ENCODE measurements at places on chromosomes 1 and 21.

- H3K27ac ChIP-seq = no peak overlapping the region
- H3K4me1 ChIP-seq = no peaks in the 10 kb centered on the region
- DNase-seq = no peak
- no peak overlapping the region for H3K4me3 ChIP-seq
- peaks cover 24% of the 10 kb centered on the region for H3K27me3 ChIP-seq
Measured at GRCh38 chr1:37399830-37400464, 74.4 kb upstream of the ZC3H12A start.

- no peaks in the 10 kb centered on the region for H3K36me3 ChIP-seq
- no peak for DNase-seq
- peaks cover 42% of the 10 kb centered on the region for H3K4me1 ChIP-seq
- no peak overlapping the region for H3K27ac ChIP-seq
- H3K27me3 ChIP-seq = no peaks in the 10 kb centered on the region
- peak overlapping the region; percentile 45 for H3K4me3 ChIP-seq
Measured at GRCh38 chr21:37264808-37265207, 2.3 kb downstream of the VPS26C start.

- H3K4me3 ChIP-seq = no peak overlapping the region
- no peak overlapping the region for H3K27ac ChIP-seq
- H3K27me3 ChIP-seq = no peaks in the 10 kb centered on the region
- H3K4me1 ChIP-seq = peaks cover 15% of the 10 kb centered on the region
- peaks cover 4% of the 10 kb centered on the region for H3K36me3 ChIP-seq
- DNase-seq = no peak
Measured at GRCh38 chr1:165734906-165735305, 33.8 kb downstream of the TMCO1 start.

GRCh38 chr1:201597551-201598230, 58.8 kb downstream of the NAV1 start:
- peaks cover 23% of the 10 kb centered on the region for H3K27me3 ChIP-seq
- DNase-seq = no peak
- H3K4me3 ChIP-seq = peak overlapping the region; percentile 8
- peaks cover 5% of the 10 kb centered on the region for H3K4me1 ChIP-seq

DNA sequence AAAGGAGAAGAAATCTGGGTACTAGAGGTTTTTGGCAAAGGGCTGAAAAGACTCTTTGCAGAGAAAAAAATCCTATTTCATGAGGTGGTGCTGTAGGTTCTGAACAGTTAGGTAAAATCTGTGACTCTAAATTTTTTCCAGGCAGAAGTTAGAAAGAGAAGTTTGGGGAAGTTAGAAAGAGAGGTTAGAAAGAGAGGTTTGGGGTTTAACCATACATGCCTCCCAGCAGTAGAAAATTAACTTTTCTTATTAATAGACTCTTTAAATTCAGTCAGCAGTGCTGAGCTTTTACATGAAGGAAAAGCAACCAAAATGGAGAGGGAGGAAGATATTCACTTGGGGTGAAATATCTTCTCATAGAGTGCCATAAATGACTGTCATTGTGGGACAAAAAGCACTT, 12.2 kb downstream of the AMY1C start:
- no peak overlapping the region for H3K4me3 ChIP-seq
- H3K4me1 ChIP-seq = no peaks in the 10 kb centered on the region
- H3K36me3 ChIP-seq = no peaks in the 10 kb centered on the region
- H3K27me3 ChIP-seq = no peaks in the 10 kb centered on the region
- no peak overlapping the region for H3K27ac ChIP-seq

DNA sequence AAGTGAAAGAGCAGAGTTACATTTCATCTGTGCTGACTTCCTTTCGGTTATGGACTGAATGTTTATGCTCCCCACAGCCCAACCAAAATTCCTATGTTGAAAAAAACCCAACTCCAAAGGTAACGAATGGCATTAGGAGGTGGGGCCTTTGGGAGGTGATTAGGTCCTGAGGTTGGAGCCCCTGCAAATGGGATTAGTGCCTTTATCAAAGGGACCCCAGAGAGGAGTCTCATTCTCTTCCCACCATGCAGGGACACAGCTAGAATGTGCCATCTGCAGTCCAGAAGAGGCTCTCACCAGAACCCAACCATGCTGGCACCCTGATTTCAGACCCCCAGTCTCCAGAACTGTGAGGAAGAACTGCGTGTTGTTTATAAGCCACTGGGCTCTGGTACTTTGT, 199.3 kb downstream of the TOMM20 start:
- no peaks in the 10 kb centered on the region for H3K27me3 ChIP-seq
- H3K4me3 ChIP-seq = no peak overlapping the region
- DNase-seq = no peak
- H3K27ac ChIP-seq = no peak overlapping the region

GRCh38 chr1:109884242-109884891, 26.3 kb upstream of the CSF1 start:
- no peak for DNase-seq
- no peaks in the 10 kb centered on the region for H3K36me3 ChIP-seq

DNA sequence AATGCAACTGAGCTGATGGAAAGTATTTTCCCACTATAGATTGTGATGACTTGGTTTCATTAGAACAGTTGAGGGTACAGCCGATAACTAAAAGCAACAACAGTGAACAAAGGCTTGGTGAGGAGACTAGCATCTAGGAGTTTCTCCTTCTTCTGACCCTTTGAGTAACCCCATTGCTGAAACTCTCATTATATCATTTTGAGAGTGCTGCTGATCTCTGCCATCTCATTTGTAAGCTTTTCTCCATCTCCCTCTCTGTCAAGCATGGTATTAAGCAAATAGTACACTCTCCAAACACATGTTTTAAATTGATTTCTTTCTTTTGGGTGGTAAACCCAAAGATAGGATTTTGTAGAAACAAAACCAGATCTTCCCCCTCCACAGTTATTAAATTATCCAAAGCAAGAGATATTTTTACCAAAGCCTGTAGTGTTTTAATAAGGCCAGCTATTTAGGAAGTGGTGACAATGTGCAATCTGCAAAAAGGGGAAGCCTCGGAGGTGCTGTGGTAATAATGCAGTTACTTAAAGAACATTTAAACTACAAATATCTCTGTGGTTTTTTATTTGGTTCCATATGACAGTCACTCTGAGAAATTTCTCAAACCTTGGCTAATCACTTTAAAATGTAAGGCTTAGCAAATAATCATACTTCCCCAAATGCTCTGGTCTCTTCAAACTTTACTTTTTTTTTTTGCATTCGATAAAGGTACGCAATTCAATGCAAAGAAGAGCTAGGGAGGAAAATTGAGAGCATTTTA, 287.5 kb downstream of the HLX start:
- peak; percentile 75 for DNase-seq
- peaks cover 35% of the 10 kb centered on the region for H3K27me3 ChIP-seq
- H3K4me3 ChIP-seq = peak overlapping the region; percentile 34
- H3K4me1 ChIP-seq = peaks cover 59% of the 10 kb centered on the region
- H3K36me3 ChIP-seq = no peaks in the 10 kb centered on the region
- peak overlapping the region; percentile 73 for H3K27ac ChIP-seq

DNA sequence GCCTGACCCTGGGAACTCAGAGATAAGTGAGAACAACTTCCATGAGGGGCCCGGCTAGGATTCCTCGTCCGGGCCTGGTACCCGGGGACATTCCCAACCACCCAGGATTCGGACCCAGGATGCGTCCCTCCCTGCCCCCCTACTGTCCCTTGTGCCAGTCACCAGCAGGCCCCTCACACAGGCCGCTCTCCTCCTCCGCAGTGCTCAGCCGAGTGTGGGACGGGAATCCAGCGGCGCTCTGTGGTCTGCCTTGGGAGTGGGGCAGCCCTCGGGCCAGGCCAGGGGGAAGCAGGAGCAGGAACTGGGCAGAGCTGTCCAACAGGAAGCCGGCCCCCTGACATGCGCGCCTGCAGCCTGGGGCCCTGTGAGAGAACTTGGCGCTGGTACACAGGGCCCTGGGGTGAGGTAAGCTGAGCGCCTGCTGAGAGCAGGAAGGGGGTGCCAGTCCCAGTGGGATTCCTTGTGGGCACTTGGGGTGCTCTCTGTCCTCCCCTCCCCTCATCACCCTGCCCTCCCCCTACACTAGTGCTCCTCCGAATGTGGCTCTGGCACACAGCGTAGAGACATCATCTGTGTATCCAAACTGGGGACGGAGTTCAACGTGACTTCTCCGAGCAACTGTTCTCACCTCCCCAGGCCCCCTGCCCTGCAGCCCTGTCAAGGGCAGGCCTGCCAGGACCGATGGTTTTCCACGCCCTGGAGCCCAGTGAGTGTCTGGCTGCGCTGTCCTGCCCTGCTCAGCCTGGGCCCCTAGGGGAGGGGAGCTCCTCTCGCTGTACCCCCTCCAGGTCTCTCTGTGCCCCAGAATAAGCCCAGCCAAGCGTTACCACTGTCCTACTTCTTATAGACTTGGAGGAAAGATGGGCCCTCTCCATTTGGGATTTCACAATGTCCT, 9.8 kb downstream of the ADAMTSL4 start:
- peaks cover 37% of the 10 kb centered on the region for H3K4me1 ChIP-seq
- H3K36me3 ChIP-seq = no peaks in the 10 kb centered on the region

DNA sequence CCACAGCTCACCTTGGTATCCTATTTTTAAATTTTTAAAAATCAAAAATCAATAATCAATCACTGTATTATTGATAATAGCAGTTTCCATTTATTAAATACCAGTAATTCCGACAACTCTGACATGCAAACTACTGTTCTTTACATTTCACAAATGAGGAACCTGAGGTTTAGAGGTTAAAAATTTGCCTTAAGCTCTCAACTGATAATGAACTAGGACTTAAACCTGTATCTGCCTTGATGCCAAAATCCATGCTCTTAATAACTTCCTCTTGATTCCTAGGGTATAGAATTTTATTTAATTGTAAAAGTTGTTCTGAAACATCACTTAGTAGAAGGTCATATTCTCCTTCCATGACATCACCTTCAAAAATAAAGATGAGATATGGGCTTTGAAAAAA, 5.6 kb downstream of the ARHGAP29 start:
- H3K36me3 ChIP-seq = no peaks in the 10 kb centered on the region
- H3K4me1 ChIP-seq = no peaks in the 10 kb centered on the region
- H3K4me3 ChIP-seq = no peak overlapping the region

DNA sequence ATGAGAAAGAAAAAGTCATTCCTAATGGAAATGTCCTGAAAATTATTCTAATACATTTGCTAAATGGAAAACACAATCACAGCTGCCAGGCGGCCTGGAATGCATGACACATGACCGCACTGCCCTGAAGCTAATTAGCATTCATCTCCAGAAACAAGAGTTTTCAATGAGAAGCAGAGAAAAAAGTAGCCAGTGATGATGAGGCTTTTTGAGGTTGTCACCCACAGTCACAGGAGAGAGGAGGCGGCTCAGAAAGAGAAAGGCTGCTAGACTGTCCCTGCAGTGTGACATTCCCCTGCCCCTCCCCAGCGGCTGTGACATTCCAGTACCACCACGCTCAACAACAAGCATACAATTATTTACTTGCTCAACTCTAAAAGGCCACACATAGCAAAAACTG, 122.9 kb upstream of the KRTAP19-8 start:
- H3K27ac ChIP-seq = no peak overlapping the region
- no peak overlapping the region for H3K4me3 ChIP-seq
- no peaks in the 10 kb centered on the region for H3K27me3 ChIP-seq
- no peak for DNase-seq
- H3K36me3 ChIP-seq = no peaks in the 10 kb centered on the region
- no peaks in the 10 kb centered on the region for H3K4me1 ChIP-seq

DNA sequence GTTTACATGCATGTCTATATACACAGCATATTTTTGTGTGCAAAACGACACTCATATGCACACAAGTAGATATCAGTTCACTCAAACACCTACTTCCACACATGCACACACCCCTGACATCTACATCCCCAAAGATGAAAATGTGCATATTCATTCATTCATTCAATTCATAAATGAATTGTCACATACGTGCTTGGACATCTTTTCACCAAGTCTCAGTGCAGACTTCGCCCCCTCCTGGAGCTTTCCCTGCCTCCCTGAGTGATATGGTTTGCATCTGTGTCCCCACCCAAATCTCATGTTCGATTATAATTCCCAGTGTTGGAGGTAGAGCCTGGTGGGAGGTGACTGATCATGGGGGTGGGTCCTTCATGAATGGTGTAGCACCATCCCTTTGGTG, 53.1 kb downstream of the CAMK2N1 start:
- no peaks in the 10 kb centered on the region for H3K4me1 ChIP-seq
- H3K36me3 ChIP-seq = no peaks in the 10 kb centered on the region
- no peak for DNase-seq
- no peak overlapping the region for H3K4me3 ChIP-seq
- peaks cover 81% of the 10 kb centered on the region for H3K27me3 ChIP-seq

DNA sequence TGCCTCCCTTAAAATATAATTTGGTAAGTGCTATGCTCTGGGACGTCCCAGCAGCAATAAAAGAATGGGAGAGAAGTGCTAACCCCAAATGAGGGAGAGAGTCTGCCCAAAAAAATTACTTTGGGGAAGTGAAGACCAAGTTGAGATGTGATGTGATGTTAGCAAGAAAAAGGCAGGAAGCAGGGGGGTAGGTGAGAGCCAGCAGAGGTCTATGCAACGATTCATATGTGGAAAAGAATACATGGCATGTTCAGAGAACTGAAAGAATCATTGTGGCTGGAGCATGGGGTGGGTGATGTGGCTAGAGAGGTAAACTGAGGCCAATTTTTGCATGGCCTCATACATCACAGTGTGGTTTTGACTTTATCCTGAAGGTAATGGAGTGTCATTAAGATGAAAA, 5.6 kb upstream of the CTPS1 start:
- peaks cover 1% of the 10 kb centered on the region for H3K4me1 ChIP-seq
- no peaks in the 10 kb centered on the region for H3K27me3 ChIP-seq
- no peak for DNase-seq
- no peak overlapping the region for H3K4me3 ChIP-seq

GRCh38 chr1:67956116-67956515, 94.3 kb downstream of the DIRAS3 start:
- H3K4me1 ChIP-seq = no peaks in the 10 kb centered on the region
- no peak overlapping the region for H3K27ac ChIP-seq
- H3K36me3 ChIP-seq = no peaks in the 10 kb centered on the region

- H3K4me1 ChIP-seq = no peaks in the 10 kb centered on the region
- DNase-seq = no peak
- H3K27ac ChIP-seq = no peak overlapping the region
- H3K4me3 ChIP-seq = no peak overlapping the region
Measured at GRCh38 chr1:4674117-4674516, 19.7 kb downstream of the AJAP1 start.

DNA sequence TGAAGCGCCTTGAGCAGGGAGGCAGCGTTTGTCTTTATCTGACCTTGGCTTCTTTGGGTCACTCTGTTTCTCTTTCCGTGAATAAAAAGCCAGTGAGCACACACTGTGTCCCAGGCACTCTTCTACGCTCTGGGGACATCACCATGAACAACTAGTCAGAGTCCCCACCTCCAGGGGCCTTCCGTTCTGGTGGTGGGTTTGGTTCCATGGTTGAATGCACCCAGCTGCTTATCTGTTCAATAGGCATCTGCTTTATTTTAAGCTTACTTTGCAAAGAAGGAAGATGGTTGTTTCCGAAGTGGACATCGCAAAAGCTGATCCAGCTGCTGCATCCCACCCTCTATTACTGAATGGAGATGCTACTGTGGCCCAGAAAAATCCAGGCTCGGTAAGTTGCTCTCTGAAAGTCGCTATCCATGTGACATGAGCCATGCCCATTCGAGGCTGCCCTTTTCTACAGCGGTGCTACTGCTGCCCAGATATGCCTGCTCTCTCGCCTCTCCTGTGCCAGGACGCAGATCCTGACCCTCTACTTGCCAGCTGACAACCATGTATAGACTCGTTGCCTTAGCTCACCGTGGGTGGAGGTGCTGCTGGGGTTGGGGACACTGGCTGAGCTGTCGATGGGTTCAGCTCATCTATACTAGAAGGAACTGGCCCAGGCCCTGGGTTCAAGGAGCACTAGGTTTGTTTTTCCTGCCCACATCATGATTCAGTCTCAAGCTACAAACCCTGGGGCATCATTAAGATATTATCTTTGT, 5.9 kb downstream of the MX1 start:
- H3K4me1 ChIP-seq = peaks cover 53% of the 10 kb centered on the region
- H3K36me3 ChIP-seq = peaks cover 60% of the 10 kb centered on the region
- no peaks in the 10 kb centered on the region for H3K27me3 ChIP-seq
- peak overlapping the region; percentile 81 for H3K4me3 ChIP-seq
- H3K27ac ChIP-seq = peak overlapping the region; percentile 88
